ENCODE measurements at places on chromosomes 12 and 14. TPM values are rescaled to one million over a fixed set of nuclear protein-coding genes. Genes with fewer than 3 reads are reported as not detected.

- no peak for DNase-seq
These were observed 22.0 kb downstream of the TSPAN8 start for GRCh38 chr12:71135812-71136176.

GRCh38 chr12:119168721-119169120, 10.0 kb upstream of the HSPB8 start:
- DNase-seq = no peak

NPAS3 gene
- 0.32 TPM for total RNA-seq

DHH gene
- 0.36 TPM for total RNA-seq

IL22 gene
- not detected for total RNA-seq

CSRP2 gene
- total RNA-seq = 257 TPM
